ENCODE measurements at places on chromosomes 7 and 10. TPM values are rescaled to one million over a fixed set of nuclear protein-coding genes. Genes with fewer than 3 reads are reported as not detected.

- DNase-seq = no peak
Measured at GRCh38 chr10:93357680-93358079, 124.5 kb downstream of the MYOF start.

GRCh38 chr10:102779680-102780526 is 36.2 kb downstream of the WBP1L start:
- no peak for DNase-seq

DNA sequence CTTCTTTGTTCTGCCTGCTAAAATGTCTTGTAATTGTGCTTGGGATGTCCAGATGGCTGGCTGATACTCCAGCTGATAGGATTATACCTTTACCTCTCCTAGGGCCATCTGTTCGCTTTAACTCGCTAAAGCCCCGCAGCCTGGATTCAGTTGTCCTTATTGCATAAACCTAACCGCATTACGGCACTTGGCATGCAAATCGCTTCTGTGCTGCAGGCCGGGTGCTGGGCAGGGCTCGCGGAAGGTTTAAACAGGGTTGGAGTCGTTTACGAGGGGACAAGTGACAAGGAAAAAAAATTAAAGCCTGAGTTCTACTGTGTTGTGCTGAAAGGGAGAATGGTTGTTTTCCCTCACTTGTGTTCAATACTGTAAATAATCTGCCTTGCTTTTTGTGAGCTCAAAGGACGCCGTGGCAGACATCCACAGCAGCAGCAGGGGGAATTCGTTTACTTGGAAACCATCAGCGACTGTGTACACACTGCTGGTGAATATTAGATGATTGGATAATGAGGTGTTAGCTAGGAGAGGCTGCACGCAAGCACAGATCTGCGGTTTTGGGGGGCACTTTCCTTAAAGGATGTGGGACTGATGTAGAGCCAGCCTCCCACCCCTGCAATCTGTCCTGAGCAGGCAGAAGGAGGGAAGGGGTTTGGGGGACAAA is 93.0 kb downstream of the EBF3 start:
- no peak for DNase-seq

GRCh38 chr10:72201293-72201692 is 14.5 kb upstream of the ANAPC16 start:
- DNase-seq = no peak

DNA sequence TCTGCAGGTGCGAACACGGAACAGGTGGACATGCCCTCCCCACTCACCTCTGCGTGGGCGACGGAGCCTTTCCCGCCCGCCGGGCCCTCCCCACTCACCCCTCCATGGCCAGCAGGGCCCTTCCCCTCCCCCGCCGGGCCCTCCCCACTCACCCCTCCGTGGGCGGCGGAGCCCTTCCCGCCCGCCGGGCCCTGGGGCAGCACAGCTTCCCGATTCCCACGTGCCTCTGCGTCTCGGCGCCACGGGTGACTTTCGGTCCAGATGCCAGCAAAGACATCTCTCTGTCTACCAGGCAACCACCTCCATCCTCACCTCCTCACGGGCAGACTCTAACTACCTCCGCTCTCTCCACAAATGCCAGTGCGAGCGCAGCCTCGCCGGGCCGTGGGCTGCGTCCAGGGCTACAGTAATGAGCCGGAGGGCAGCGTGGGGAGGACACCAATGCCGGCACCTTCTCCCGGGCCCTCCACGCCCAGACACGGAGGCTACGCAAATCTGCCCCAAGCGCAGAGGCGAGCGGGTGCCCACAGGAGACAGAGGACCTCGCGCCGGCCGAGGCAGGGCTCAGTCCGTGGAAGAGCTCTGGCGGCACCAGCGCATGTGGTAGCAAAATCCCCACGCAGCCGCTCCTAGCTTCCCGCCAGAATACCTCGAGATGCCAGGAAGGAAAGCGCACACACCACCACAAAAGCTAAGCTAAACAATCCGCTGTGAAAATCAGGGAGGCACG is 21.8 kb downstream of the GPER1 start:
- DNase-seq = no peak

DNA sequence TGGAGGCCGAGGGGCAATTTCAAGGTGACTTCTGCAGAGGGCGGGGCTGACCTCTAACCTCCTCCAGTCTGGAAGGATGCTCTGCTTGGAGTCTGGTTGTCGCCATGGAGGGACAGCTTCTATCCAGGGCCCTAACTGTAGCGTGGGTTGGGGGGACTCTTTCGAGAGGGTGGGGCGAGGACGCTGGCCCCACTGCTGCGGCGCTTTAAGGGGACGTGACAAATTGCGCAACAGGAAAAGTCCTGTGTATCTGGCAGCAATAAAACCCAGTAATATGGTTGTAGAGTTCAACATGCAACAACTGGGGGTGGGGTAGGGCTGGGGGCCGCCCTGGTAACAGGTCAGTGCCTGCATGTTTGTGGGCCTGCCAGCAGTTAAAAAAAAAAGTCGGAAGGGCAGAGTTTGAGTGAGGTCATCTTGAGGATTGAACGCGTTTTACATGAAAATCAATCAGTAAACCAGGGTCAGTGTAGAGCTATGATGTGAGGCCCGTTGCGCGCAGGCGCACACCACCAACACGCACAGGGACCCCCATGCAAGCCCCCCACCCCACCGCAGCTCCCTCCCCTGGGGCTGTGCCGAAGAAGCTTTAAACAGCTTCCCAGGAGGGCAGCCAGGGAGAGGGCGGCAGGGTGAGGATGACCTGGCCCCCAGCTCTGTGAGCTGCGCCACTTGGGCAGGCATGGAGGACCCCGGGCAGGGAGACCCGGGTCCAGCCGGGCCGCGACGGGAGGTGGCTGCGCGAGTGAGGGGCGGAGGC is 4.3 kb downstream of the SHH start:
- DNase-seq = no peak

Gene PAPOLB
- polyA plus RNA-seq = 0.13 TPM

Gene PNLIPRP2
- not detected for polyA plus RNA-seq
